Kidney epithelial cell (primary cell): ENCODE measurements at places on chromosomes 1 and 21.

DNA sequence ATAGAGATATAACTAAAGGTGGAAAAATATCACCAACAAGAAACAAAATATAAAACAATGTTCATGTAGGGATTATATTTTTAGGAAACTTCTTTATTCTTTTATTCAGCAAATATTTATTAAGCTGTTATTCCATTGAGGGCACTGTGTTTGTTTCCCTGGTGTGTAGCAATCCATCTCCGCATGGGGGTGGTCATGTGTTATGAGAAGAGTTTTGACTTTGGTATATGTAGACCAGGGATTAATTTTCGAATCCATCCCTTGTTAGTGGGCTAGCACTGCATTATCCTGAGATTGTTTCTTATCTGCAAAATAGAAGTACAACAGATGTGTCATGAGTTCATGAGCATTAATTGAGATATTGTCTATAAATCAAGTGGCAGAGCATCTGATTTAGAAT is 190.2 kb upstream of the LRRC7 start:
- DNase-seq = no peak

GRCh38 chr1:25581764-25582163 is 34.8 kb upstream of the MAN1C1 start:
- no peak for DNase-seq

DNA sequence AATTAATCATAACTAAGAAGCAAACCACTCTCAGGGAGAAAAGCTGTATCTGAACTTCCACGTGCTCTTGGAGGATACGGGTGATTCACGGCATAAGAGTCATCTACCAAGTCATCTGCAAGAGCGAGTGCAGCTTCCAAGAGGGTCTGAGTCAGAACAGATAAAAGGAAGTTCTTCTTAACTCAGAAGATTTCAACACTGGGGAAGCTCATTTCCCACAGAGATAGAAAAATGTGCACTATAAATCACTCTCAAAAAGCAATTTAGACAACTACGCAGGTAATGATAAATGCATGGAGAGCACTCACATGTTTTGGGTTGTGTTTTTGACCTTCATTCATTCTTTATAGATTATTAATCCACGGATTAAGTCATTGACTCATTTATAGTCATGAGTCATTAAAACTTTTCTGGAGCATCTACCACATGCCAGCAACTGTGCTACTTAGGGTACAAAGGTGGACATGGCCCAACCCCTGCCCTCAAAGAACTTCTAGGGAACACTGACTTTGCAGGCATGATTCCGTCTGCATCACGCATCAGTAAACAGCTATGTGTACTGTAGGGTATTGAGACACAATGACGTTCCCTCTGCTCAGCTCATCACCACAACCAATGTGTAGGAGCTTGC is 20.8 kb downstream of the KCNJ15 start:
- DNase-seq = peak; percentile 99

- no peak for DNase-seq
These were observed 581.0 kb upstream of the RGS18 start for GRCh38 chr1:191577213-191577612.

DNA sequence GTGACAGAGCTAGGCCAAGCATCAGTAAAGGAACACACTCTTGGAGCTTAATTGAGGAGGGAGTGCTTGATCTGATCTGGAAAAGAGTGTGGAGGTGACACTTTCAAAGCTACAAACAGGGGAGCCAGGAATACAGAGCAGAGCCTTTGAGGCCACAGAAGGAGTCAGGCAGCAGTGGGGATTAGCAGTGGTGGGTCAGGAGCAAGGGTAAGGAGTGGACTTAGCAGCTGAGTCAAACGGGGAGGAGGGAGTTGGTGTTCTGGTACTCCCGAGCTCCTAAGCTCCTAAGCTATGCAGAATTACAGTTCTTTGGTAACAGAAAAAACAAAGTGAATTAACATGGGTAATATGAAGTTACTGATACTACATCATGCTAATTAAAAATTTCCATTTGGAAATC is 14.5 kb downstream of the RAB4A start:
- DNase-seq = no peak

GRCh38 chr1:29668551-29669157 is 432.3 kb downstream of the PTPRU start:
- DNase-seq = no peak

- no peak for DNase-seq
These were observed 211.4 kb upstream of the GREM2 start for GRCh38 chr1:240823357-240823756.

DNA sequence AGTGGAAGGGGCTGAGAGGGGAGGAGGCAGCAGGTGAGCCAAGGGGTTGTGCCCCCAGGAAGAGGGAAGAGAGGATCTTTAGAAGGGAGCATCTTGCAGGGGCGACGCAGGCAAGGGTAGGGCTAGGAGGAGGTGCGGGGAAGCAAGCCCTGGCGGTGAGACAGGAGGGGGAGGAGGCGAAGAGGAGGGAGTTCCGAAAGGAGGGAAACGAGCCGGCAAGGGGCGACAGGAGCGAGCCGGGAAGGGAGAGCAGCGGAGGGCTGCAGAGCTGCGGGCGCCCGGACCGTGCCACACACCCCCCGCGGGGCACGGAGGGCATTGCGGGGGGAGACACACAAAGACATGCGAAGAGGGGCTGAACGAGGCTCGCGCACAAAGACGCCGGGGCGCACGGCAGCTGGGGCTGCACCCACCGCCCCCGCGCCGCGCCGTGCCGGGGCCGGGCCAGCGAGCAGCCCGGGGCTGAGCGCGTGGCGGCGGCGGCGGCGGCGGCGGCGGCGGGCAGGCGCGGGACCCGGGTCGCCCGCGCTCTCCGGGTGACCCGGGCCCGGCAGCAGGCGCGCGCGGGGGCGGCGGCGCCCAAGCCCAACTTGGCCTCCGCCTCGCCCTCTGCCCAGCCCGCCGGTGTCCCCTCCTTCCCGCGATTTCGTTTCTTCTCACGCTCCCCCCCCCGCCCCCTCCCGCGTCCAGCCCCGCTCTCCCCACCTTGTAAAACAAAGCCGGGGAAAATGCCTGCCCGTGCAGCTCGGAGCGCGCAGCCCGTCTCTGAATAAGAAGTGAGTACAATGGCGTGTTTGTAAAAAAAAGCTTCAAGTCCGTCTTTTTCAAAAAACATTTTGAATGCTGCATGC is at the start of gene KCNK2:
KCNK2 (plus strand) TSS at position 206 of the 851 bp plus-strand sequence. CDS start 649 bp downstream, outside the sequence.
- no peak for DNase-seq

DNA sequence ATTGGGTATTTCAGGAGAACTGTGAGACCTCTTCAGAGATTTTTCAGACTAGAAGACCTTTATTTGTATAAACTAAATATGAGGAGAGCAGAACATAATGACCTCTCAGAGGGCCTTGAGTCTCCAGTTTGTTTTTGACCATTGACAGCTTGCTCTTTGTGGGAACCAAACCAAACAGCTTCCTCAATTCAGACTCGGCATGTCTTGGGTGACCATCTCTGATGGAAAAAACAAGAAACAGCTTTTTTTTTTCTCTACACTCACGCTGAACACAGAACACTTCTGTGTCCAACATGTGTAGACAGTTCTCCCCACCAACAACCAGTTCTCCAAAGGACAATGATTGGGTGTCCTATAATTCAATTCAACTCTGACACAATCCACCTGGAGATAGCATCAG is 11.5 kb downstream of the ATP1A4 start:
- DNase-seq = no peak

DNA sequence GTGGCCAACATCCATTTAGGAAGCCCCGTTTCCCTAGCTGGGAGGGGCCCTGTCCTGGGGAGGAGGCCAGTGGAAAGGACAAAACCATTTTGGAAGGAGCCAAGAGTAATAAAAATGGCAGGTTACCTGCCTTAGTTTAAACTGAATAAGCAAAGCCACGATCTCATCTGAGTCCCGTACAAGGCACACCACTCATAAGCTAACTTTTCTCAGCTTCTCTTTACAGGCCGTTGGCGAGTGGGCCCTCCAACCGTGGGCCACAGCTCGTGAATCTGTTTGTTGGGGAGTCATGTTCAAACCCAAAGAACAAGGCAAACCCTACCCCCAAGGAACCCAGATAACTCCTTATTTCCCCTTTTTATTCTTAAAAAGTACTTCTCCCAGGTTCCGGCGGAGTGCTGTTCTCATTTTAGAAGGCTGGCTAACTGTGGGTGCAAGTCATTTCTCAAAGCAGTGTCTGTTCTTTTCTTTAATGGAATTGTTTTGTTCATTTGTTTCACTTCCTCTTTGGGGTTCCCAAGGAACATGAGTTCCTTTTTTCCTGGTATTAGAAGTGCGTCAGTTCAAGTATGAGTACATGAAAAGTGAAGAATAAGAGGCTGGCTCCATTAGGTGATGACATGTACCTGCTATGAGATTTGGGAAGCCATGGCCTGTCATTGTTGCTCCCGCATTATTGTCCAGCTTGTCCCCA is 89.0 kb downstream of the PSMG1 start:
- no peak for DNase-seq

GRCh38 chr1:6313393-6314200 is 52.7 kb upstream of the GPR153 start:
- DNase-seq = no peak

DNA sequence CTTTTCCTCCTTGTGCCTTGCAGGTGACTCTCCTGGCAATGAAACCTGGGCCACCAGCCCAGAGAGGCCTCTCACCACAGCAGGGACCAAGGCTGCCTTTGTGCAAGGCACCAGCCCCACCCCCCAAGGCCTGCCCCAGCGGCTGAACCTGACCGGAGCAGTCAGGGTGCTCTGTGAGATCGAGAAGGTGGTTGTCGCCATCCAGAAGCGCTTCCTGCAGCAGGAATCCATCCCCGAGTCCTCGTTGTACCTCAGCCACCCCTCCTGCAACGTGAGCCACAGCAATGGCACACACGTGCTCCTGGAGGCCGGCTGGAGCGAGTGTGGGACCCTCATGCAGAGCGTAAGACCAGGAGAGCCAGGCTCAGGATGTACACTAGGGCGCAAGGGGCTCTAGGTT is 51.7 kb downstream of the UMODL1 start:
- no peak for DNase-seq

GRCh38 chr1:52179073-52179472 is 37.2 kb downstream of the ZFYVE9 start:
- no peak for DNase-seq

GRCh38 chr1:39146681-39147080 is 57.8 kb upstream of the MACF1 start:
- DNase-seq = no peak

- no peak for DNase-seq
These were observed 82.2 kb upstream of the C1orf105 start for GRCh38 chr1:172338295-172338735.

GRCh38 chr21:41706263-41706639 is 60.6 kb downstream of the RIPK4 start:
- DNase-seq = no peak

DNA sequence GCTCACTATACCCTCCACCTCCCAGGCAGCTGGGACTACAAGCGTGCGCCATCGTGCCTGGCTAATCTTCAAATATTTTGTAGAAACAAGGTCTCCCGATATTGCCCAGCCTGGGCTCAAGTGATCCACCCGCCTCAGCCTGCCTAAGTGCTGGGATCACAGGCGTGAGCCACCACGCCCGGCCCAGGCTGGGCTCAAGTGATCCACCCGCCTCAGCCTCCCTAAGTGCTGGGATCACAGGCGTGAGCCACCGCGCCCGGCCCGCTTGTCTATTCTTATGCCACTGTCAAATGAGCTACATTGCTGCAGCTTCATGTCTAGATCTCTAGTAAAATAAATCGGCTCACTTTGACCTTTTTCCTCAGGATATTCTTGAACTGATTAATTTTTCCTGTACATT is 107.7 kb upstream of the COL6A1 start:
- no peak for DNase-seq

- DNase-seq = no peak
These were observed 5.4 kb upstream of the PRDM16 start for GRCh38 chr1:3063379-3064295.

DNA sequence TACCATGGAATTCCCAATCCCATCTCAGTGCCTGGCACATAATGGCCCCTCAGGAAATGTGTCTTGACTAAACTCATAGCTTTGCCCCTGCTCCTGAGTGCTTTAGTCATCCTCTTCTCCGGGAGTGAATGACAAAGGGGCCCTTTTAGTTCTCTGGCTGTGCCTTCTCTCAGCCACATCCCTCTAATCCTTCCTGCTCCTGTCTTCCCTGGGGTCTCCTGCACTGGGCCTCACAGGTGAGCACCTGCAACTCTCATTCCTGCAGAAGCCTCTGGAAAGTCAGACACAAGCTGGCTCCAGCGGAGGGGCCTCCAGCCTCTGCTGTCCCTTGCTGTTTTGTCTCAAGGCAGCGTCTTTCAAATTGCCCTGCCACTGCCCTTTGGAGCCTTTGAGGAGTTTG is 14.0 kb upstream of the ETV3L start:
- DNase-seq = no peak

GRCh38 chr1:32350785-32351398 is 11.4 kb downstream of the FAM229A start:
- no peak for DNase-seq

- DNase-seq = no peak
These were observed 23.5 kb upstream of the C1QA start for GRCh38 chr1:22612671-22613571.

DNA sequence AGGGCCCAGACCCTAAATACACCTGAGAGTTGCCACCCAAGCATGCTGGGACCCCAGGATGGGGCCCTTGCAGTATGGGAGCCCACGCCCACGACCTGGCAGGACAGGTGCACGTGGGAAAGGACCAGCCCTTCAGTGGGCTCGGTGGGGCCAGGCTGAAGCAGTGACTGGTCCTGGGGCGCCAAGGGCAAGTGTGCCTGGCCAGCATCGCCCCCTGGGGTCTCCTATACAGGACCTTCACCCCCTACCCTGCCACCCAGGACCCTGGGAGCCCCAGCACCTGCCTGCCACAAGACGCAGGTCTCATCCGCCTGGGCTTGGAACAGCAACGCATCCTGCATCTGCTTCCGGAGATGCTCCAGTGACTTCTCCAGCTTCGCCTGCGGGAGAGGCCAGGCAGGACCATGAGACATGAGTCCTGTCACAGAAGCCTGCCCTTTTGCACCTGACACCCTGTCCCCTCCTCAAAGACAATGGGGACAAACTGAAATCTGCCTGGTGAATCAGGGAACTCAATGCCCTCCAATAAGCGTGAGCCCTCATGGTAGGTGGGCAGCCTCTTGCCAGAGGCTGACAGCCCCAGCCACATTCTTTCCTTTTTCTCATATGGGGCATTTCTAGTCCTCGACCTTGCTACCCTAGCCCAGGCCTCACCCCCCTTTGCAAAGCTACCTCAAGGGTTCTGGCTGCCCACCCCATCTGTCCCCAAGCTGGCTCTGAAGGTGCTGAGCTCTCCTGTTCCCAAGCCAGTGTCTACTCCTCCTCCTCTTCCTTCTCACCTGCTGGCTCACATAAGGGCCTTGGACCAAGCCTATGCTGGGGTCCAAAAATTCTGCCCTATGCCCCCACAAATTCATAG is 4.6 kb downstream of the TRIM11 start:
- no peak for DNase-seq

GRCh38 chr1:160489513-160490261 is 33.4 kb downstream of the SLAMF6 start:
- DNase-seq = no peak
